Activated naive CD4-positive, alpha-beta T cell (primary cell): ENCODE measurements at places on chromosomes 5 and 9.

DNA sequence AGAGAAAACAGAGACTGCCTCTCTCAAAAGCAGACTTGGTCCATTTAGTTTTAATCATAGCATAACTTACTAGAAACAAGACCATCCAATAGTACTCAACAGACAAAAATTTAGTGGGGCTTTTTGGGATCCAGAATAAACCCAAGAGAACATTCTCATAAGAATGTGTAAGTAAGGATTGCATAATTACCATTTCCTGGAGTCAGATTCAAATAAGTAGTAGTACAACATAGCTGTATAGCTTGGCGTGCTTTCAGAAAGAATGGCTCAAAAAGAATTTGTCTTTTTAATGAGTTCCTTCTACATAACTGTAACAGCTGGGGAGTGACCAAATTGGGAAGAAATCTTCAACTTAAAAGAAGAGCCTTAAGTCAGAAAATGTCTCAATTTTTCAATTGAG, 145.4 kb downstream of the DENND1A start:
- no peak for DNase-seq

DNA sequence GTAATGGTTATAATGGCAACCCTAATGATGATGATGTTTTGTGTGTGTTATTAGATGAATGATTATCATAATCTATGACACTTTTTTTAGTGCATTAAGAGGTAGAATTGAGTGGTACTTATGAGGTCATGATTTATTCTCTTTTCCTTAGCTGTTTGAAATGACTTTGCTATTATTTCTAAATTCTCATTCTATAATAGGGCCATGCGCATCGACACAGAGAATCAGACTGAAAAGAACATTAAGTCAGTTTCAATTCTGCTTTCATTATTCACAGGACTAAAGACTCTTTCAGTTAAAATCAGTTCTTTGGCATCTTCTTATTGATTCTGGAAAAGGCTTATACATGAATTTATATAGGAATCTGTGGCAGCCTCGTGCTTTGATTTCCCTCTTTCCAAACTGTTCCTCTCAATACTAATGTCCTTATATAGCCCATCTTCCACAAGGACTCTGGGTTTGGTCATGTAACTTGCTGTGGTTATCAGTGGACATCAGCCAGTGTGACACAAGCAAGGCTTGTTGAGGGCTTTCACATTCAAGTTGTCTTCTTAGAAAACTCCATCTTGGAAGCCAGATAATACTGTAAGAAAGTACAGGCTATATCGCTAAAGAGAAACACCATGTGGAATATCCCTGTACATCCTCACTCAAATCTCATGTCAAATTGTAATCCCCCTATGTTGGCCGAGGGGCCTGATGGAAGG, 140.3 kb upstream of the CHD1 start:
- DNase-seq = no peak

- DNase-seq = no peak
Observed at GRCh38 chr5:148820461-148821395, 5.7 kb upstream of the ADRB2 start.

- no peak for DNase-seq
Observed at GRCh38 chr5:140998921-140999410, 32.7 kb downstream of the PCDHAC2 start.

DNA sequence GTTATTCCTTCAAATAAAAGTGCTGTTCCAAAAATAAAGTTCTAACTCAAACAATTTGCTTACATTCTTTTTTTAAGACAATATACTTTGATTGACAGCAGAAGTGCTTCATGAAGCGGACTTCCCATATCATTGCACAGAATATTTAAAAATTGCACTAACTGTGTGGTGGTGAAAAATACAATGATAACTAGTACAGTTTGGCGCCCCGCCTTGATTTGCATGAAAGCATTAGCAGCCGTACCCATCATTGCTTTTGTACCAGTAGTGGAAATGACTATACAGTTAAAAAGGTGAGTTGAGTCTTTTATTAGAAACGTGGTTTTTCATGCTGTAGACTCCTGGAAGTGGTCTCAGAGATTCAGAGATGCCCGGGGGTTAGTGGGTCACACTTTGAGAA, 69.5 kb upstream of the MAP3K1 start:
- no peak for DNase-seq

DNA sequence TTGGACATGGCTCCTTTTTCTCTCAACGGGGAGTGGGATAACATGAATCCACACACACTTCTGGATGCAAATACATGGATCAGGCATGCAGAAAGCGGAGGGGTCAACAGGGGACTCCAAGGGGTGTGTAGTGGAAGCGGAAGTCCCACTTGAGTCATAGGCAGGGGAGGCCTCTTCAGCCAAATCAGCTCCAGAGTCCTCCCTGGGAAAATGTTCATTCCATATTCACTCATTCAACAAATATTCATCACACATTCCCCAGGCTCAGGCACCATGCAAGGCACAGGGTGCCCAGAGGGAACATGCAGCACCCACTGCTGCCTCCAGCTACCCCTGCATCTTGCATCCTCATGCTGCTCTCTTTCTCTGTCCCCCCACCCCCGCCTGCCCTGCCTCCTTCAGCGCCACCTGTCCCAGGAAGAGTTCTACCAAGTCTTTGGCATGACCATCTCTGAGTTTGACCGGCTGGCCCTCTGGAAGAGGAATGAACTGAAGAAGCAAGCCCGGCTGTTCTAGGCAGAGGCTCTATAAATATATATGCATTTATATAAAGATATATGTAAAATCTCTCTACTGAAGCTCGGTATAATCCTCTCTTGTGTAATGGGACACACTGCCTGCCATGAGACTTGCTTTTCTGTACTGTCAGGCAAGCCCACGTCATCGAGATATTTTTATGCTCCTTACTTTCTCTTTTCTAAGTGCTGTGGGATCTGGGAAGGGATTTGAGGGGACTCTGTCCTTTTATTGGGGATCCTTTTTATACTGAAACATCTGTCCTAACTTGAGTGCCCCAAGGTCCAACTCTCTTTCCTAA, 13.6 kb upstream of the AFAP1L1 start:
- no peak for DNase-seq

DNA sequence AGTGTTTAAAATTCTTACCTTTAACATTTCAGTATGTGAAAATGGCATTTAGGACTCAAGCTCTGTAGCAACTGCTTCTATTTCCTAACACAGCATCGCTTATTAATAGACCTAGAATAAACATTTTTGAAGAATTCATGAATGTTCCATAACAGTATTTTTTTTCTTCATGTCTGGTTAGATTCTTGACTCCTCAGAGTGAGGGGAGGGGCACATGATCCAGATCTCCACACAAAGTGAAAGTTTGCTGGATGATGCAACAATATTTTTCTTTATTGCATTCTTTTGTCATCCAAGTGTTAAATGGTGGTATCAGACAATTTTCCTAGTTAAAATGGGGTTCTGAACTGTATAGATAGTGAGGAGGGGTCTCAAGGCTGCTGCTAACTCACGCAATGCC, 130.8 kb upstream of the MAN2A1 start:
- DNase-seq = no peak

DNA sequence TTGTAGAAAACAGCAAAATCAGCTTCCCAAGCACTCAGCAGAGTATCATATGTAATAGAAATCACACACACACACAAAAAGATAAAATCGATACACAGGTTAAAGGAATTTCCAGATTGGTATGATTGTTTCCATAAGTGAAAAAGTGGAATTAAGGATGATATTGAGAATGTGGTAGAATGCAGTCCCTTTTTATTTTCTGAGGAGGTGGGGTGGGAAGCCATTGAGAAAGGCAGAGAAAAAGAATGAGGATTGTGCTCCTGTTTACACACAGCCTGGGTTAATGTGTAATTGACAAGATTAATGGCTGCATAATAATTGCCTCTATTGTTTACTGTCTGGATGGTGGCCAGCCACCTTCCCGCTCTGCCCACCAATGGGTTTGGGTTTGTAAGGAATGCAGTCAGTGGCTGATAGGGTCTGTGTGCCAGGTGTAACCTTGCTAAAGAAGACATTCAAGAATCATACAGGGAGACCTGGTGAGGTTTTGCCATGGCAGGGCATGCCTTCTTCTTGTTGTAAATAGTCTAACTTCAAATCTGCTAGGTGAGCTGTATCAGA, 177.2 kb upstream of the MAP3K1 start:
- DNase-seq = no peak

DNA sequence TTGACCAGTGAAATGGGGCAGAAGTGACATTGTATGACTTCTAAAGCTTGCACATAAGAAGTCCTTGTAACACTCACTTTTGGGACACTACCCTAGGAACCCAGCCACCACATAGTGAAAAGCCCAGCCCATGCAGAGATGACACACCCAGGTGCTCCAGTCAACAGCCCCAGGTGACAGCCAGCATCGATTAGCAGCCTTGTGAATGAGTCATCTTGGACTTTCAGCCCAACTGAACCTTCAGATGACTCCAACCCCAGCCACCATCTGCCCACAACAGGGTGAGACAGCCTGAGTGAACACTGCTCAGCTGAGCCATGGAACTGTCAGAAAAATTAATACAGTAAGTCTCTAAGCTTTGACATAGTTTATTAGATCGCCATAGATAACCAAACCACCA, 458.6 kb downstream of the ZSWIM6 start:
- no peak for DNase-seq

DNA sequence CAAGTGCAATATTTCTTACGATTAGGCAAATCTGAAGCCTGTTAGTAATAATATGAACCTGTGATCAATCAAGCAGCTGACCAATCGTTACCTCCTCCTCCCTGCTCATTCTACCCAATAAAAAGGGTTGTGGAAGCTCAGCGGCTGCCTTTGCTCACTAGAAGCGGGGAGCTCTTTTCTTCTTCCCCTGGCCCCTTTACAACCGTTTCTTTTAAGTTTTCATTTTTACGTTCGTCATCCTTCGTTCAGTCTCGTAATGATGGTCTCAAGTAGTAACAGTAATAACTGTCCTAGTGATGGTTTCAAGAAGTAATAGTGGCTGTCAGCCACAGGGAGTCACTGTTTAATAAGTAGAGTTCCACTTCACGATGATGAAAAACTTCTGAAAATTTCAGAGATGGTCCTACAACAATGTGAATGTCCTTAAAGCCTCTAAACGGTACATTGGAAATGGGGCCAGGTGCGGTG, 6.2 kb downstream of the UGT3A2 start:
- DNase-seq = no peak

DNA sequence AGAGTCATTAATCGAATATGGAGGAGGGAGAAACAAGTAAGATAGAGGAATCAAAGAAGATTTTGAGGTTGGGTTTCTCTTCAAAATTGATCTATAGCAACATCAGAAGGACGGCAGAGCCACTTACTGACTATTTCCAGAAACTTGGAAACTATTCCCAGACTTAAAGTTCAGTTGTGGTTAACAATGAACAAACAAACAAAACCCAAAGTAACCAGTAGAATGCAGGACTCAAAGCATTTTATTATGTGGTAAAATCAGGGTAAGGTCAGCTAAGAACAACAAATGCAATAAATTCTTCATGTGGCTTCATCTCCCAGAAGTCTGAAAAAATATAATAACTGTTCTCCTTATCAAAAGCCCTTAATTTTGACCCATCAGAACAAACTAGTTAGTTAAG, 54.9 kb upstream of the OSMR start:
- DNase-seq = no peak

DNA sequence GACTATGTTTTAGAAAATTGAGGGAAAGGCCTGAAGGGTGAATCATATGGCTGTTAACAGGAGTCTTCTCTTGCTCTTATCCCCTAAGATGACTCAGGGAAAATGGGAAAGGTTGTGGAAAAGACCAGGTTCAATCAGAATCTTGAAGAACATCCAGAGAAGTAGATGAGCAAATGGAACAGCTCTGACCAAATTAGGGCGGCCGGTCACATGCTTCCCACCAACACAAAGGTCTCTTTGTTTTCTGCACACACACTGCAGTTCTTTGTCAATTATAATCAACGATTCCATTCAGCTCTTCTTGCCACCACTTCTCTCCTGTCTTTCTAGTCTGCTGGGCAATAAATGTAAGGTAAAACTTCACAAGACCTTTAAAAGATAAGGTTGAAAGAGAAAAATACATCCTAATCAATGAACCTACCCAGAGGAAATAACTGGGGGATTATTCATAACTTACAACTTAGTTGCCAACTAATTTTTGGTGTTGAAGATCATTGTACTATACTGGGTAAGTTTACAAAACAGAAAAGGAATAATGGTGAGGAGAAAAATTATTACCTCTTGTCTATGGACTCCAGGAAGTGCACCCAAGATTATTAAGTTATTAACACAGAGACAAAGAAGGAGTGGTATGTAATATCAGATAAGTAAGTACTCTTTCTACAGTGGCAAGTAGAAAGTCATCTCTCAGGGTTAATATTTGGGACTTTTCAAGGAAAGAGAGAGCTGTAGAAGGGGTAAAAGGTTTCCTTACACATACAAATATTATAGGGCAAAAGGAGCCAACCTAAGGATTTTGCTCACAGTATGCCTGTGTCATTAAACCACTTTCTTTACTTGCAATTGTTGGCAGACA, 441.9 kb upstream of the PIK3R1 start:
- no peak for DNase-seq
